Activated T-cell treated with anti-CD3 and anti-CD28 coated beads, Interleukin-2, amount 50 U/mL, for 4 hours (primary cell): ENCODE measurements at places on chromosomes 4 and X. TPM values are rescaled to one million over a fixed set of nuclear protein-coding genes. Genes with fewer than 3 reads are reported as not detected.

GRCh38 chrX:40748977-40749376, 13.6 kb upstream of the MED14 start:
- no peak for DNase-seq

DNA sequence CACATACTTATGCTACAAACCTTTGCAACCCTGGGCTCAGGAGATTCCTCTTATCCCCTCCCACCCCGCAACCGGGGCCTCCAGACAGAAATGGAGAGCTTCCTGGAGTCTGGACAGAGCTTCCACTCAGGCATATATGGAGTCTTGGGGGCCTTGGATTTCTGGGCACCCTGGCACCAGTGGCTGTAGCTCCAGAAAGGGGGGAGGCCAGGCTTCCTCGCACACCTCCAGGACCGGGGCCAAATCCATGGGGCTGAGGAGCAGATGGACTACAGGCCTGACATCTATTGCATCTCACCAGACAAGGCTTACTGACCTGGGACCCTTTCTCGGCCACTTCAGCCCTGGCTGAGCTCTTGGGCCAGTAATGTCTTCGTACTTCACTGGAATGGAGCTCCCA, 143.3 kb downstream of the DKK2 start:
- DNase-seq = no peak

- DNase-seq = no peak
Measured at GRCh38 chr4:105193536-105193935, 46.9 kb downstream of the TET2 start.

The SPANXA2 gene
- not detected for total RNA-seq

DNA sequence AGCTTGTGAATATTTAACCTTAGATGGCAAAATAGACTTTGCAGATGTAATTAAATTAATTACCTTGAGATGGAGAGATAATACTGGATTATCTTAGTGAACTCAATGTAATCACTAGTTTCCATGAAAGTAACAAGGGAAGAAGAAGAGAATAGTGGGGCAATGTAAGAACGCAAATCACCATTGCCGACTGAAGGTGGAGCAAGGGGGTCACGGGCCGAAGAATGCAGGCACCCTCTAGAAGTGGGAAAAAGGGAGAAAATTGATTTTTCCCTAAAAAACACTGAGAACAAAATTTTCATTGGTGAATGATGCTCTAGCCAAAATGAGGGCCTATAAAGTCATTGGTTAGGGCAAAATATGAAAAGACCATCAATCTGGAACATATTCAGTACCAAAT, 375.6 kb upstream of the EPHA5 start:
- no peak for DNase-seq

DNA sequence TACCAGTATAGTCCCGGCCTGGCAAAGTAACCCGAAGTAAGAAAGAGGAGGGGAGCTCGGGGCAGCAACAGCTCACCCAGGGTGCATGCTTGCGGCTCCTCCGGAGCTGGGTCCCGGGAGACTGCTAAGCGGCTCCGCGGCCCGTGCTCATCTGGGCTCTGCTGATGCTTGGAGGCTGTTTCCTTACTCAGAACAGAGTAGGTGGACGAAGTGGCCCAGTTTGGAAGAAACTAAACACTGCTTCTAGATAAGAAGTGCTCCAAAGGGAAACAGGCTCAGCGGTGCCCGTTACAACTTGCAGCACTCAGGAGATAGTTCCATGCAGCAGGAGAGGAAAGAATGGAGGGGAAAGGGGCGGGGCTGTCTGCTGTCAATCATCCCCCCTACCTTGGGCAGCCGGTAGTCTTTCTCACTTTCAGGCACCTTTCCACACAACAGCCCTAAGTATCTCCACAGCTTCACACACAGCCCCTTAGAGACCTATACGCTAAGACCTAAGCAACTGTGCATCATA, at the start of gene COL4A6:
Gene COL4A6, minus strand, starts transcription at position 313 of the 514 bp plus-strand sequence. Its CDS starts 226 bp downstream, at position 87.
- DNase-seq = no peak

- no peak for DNase-seq
Measured at GRCh38 chr4:142128529-142128928, 492.1 kb downstream of the IL15 start.

DNA sequence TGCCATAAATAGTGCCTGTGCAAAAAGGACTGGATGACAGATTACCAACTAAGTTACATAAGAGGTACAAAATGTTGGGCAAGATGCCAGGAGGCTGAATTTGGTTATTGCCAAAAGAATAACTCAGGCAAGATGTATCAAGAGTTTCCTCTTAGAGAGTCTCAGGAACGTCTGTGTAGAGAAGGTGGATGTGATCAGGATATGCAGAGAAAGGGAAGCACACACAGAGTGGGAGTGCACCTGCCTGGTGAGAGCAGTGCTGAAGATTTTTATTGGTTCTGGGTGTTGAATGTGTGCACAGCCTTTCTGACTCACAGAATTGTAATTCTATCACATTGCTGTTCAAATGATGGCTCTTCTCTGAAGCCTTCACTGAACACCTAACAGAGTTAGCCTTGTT, 156.8 kb upstream of the HS3ST1 start:
- no peak for DNase-seq

DNA sequence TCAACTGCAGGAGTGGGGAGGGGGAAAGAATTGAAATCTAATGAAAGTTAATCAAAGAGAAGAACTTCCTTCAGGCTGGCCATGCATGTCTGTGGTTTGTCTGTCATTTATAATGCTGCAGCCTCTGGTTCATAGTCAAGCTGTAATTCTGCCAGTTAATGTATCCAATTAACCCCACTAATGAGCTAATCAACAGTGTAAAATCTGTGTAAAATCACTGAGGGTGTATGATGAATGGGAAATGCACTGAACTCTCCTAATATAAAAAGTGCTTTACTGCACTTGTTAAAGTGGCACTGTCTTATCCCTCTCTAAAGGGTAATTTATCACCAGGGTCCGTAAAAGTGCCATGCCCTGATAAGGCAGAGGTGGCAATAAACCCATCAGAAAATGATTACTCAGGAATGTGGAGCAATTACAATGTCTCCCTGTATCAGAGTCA, 798.1 kb downstream of the PDHA2 start:
- DNase-seq = no peak

The LGI2 gene
- not detected for total RNA-seq

The IL2RG gene
- total RNA-seq = 276 TPM

The GPR173 gene
- total RNA-seq = not detected

The P2RY4 gene
- total RNA-seq = 0.18 TPM

GRCh38 chrX:108025376-108025775, 19.5 kb upstream of the VSIG1 start:
- no peak for DNase-seq

- no peak for DNase-seq
Measured at GRCh38 chr4:82710197-82710929, 88.2 kb downstream of the SCD5 start.

GRCh38 chrX:123189338-123189737, 5.3 kb downstream of the GRIA3 start:
- no peak for DNase-seq

DNA sequence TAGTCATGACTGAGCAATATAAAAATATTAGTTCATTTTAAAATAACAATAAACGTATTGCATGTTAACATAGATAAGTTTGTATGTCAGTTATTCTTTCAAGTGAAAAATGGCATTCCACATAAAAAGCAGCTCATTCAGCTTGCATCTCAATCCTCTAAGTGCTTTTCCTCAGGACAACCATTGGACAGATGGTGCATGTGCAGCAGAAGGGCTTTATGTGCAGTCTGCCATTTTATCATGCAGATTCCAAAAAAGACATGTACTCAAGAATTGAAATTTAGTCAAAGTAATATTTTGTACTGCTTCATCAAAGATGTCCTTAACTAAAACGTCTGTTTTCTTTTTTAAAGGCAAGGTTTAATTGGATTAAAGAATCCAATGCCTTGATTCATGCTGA, 93.4 kb downstream of the RS1 start:
- no peak for DNase-seq

The NAP1L3 gene
- total RNA-seq = 2.7 TPM

The CCDC149 gene
- total RNA-seq = not detected

The G6PD gene
- 102 TPM for total RNA-seq

GRCh38 chr4:140052050-140052449, 101.9 kb downstream of the MAML3 start:
- peak; percentile 42 for DNase-seq

DNA sequence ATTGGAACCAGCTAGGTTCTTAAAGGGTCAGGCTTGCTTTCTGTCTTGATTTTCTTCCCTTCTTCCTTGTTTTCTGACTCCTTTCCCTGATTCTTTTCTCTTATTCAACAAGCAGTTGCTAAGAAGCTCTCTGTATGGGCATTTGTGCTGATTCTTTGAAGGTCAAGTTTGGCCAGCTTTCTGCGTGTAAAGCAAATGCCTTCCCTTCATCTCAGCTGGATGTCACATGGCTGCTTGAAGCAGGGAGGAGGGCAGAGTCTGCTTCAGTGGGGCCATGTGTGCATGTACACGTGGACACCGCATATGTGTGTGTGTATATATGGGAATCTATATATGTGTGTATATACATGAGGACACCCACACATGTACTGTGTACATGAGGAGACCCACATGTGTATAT, 139.9 kb upstream of the ATP6AP2 start:
- no peak for DNase-seq

- DNase-seq = peak; percentile 70
Measured at GRCh38 chrX:64394874-64395567, at the start of gene MTMR8. Gene MTMR8, minus strand, starts transcription at chrX:64395452. Its CDS starts 89 bp downstream, at chrX:64395363.

The AMER1 gene
- total RNA-seq = 3.8 TPM

- peak; percentile 19 for DNase-seq
Measured at GRCh38 chr4:42519803-42520417, 122.6 kb downstream of the SHISA3 start.

GRCh38 chrX:114152801-114153200, 431.1 kb upstream of the HTR2C start:
- DNase-seq = no peak

GRCh38 chr4:114323841-114324240, 274.8 kb upstream of the UGT8 start:
- DNase-seq = no peak

- DNase-seq = no peak
Measured at GRCh38 chrX:121160987-121161386, 113.6 kb downstream of the GLUD2 start.

DNA sequence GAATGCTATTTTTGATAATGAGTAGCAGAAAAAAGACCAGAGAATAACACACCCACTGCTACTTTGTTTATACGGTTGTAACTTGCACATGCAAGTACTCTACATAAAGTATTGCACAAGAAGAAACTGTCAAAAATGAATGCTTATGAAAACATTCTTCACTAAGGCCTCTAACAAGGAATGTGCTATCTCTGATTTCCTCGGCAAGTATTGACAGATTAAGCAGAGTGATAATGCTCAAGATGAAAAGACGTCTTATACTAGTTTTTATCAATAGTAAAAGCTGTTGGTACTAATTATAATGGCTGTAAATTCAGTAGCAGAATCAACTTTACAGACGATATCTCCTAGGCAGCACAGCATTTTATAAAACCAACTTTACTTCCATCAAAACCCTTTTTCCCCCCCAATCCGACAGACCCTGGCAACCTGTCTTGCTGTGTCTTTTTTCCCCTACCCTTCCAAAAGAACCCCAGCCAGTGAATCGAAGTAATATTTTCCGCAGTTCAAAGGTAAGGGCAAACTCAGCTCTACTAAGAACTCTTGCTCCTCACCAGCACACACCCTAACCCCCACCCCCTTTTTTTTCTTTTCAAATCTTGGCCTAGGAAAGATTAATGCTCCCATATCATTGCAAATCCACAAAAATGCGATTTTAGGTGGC, 1.5 kb downstream of the FRYL start:
- DNase-seq = no peak

GRCh38 chrX:149267878-149268813, 237.0 kb downstream of the IDS start:
- DNase-seq = no peak

The ANAPC10 gene
- total RNA-seq = 19.5 TPM

The TRIM61 gene
- total RNA-seq = 1.1 TPM

The XK gene
- 0.16 TPM for total RNA-seq

- DNase-seq = no peak
Measured at GRCh38 chrX:68827256-68827655, 1.6 kb upstream of the EFNB1 start.

The IBSP gene
- not detected for total RNA-seq

DNA sequence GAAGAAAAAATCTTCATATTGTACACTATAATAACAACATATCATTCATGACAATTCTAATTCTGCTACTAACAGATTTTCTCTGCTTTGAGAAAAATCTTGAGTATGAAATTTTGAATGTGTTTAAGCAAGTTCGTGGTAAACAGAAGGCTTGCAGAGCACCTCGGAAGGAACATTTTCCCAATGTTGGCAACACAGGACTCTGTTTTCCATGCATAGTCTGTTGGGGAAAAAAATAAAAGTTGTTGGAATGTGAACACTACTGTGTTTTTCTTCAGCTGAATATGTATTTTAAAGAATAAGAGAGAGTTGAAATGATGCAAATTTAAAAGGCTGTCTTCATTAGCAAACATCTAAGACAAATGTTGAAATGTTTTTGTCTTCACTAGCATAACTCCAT, 54.7 kb upstream of the ANXA10 start:
- DNase-seq = no peak

- DNase-seq = no peak
Measured at GRCh38 chr4:141768954-141769353, 132.6 kb downstream of the IL15 start.

The PGAM4 gene
- not detected for total RNA-seq

GRCh38 chr4:26815199-26815598, 45.4 kb upstream of the STIM2 start:
- no peak for DNase-seq
